ENCODE measurements at places on chromosomes 5 and 9.

- DNase-seq, result no peak
Observed at GRCh38 chr9:80836013-80836412, 853.3 kb downstream of the TLE1 start.

DNA sequence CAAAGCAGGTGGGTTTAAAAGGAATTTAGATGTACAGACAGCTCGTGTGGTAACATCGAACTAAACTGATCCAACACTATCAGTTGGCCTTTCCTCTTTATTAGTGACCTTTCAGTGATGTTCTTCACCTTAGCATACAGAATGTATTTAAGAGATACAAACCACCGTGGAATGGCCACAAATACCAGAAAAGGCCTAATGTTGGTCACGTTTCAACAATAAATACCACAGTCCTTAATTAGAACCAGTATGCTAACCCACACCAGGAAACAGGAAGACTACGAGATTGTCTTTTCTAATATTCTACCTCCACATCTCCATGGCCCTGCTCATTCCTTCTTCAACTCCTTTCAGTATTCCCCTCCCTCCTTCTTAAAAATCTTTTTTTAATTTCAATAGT lies 40.4 kb downstream of the GNAQ start:
- DNase-seq, result no peak

GRCh38 chr5:31809050-31809870 lies 170.3 kb downstream of the PDZD2 start:
- no peak for DNase-seq

DNA sequence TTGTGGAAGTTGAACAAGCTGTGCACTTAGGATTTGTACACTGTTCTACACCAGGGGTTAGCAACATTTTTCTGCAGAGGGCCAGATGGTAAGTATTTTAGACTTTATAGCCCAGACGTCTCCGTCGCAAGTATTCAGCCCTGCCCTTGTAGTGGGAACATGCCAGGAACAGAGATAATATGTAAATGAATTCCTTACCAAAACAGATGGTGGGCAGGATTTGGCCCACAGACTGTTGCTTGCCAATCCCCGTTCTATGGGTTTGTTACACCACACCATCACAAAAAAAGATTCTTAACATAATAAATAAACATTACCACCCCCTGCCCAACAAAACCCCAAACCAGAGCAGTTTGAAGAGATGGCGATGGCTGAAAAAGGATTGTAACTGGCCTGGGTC lies 74.3 kb downstream of the AMBP start:
- DNase-seq, result no peak

GRCh38 chr5:74085186-74085585 lies 459.2 kb downstream of the ARHGEF28 start:
- DNase-seq, result no peak

- no peak for DNase-seq
Observed at GRCh38 chr9:72581694-72582093, 60.3 kb downstream of the TMC1 start.

DNA sequence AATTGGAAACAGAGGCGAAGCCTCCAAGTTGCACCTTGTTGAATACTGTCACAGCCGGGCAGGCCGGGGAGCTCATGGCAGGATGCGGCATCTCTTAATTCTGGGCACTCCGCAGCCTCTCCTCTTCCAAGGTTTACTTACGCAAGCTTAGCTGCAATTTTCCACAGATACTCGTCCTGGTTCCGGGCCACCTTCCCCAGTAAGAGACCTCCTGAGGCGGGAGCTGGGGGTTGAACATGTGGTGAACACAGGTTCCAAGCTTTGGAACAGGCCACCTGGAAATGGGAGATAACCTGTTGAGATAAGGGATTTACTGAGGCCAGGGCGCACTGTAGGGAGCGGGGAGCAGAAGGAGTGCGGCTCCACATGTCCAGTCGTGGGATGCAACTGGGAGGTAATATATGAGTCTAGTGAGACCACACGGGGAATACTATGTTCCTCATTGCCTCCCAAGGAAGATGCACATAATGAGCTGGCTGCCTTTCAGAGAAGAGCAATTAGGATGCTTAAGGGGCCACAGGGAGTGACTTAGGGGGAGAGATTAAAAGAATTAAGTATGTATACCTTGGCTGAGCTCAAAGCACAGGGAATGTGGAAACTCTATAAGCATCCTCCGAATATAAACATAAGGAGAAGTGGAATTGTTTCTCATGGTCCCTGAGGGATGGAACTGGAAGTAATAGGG lies 335.2 kb downstream of the CWC27 start:
- DNase-seq, result no peak

DNA sequence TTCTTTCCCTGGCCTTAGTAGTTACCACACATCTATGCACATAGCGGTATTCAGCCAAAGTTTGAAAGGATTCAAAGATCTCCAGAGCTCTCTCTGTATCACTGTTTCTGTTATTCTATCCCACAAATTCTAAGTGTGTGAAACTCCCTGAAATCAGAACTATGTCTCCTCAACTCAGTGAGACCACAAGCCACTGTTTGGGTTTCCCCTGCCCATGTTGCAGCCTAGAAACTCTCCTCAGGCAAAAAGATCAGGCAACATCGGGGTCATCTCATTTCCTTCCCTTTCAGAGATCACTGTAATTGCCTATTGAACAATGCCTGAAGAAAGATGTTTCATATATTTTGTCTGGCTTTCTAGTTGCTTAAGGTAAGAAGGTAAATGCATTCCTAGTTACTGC lies 135.6 kb downstream of the TMC1 start:
- no peak for DNase-seq

DNA sequence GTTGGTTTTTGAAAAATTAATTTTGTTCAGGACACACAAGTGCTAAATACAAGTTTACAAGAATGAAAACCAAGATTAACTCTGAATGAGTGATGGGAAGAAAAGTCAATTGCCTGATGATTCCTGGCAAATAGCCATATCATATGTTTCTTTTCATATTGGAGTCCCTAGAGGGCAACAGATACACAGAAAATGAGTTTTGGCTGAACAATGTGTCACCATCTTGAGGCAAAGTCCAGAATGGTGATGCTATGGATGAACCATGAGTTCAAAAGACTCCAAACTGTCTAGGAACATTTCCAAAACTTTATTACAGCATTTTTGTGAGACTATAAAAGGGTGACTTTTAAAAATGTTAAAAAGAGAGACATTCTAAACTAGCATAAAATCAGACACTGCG lies 382.9 kb downstream of the TMEM161B start:
- DNase-seq, result no peak

- DNase-seq, result no peak
Observed at GRCh38 chr9:93129286-93129685, 4.8 kb downstream of the NINJ1 start.

GRCh38 chr5:75824323-75824722 lies 107.1 kb upstream of the POC5 start:
- no peak for DNase-seq

- no peak for DNase-seq
Observed at GRCh38 chr9:114472765-114473446, 32.4 kb downstream of the WHRN start.

DNA sequence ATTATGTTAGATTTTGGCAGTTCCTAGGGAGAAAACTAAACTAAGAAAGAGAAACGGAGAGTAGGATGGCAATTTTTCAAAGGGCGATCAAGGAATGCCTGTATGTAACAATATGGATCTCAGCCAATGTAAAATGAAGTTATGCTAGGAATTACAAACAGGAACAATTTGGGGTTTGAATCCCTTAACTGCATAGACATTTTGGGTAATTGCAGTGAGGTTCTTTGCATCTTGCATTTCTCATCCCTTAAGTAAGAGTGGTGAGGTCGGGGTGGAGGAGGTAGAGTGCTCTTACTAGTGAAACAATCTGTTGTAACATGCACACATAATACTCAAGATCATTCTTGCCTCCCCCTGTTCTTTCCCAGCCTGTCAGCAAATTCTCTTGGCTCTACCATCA lies 137.6 kb downstream of the NPR3 start:
- DNase-seq, result no peak

- no peak for DNase-seq
Observed at GRCh38 chr9:134957945-134958227, 40.2 kb upstream of the FCN1 start.

DNA sequence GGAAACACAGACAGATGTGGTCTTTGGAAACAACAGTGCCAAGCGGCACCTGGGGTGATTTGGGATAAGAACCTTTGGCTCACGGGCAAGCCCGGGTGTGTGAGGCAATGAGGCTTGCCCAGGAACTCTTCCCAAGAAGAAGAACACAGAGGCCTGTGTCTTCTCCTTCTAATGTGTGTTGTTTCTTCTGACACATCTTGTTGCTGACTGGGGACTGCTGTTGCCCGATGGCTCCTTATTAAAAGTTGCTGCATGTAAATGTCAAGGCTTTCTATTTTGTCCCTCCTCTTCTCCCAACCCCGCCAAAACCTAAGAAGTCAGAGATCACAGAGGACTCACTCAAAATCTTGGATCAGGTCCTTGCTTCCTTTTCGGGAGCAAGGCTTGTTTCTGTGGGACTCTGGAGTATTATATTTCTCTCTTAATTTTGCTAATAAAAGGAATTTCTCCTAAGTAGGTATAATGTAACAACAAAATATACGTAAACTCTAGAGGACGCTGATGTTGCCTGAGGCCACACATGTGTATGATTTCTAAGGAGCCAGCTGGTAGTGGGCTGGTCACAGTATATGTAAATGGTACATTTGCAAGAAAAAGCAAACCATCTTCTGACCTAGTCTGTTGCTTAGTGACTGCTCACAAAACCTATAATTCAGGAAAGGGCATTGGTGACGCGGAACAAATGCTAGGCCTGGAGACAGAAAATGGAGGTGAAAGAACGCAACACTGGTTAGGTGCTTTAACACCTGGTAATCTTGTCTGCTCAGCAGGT lies 232.5 kb downstream of the GADD45G start:
- DNase-seq, result no peak

- no peak for DNase-seq
Observed at GRCh38 chr5:120293796-120294195, 170.3 kb upstream of the PRR16 start.

- no peak for DNase-seq
Observed at GRCh38 chr5:98742396-98743073, 30.9 kb upstream of the RGMB start.

GRCh38 chr5:9712506-9712905 lies 82.4 kb upstream of the TAS2R1 start:
- no peak for DNase-seq

Measured in NCI-H187 treated with DMSO at 0.1 percent for 48 hours (cell line).